ENCODE measurements at places on chromosomes 2 and 18. TPM values are rescaled to one million over a fixed set of nuclear protein-coding genes. Genes with fewer than 3 reads are reported as not detected.
A peak's percentile ranks its signal among the peaks of the same experiment; 100 is the strongest.

- H3K4me1 ChIP-seq, result peaks cover 17% of the 10 kb centered on the region
- H3K4me3 ChIP-seq, result peak overlapping the region; percentile 85
- H3K36me3 ChIP-seq, result peaks cover 11% of the 10 kb centered on the region
- DNase-seq, result no peak
- H3K27ac ChIP-seq, result peak overlapping the region; percentile 94
- H3K27me3 ChIP-seq, result no peaks in the 10 kb centered on the region
These were observed 723 bp upstream of the MBD1 start for GRCh38 chr18:50281972-50282520.

GRCh38 chr2:167678158-167678557 is 569.2 kb downstream of the STK39 start:
- no peaks in the 10 kb centered on the region for H3K36me3 ChIP-seq
- DNase-seq, result no peak
- no peak overlapping the region for H3K4me3 ChIP-seq

DNA sequence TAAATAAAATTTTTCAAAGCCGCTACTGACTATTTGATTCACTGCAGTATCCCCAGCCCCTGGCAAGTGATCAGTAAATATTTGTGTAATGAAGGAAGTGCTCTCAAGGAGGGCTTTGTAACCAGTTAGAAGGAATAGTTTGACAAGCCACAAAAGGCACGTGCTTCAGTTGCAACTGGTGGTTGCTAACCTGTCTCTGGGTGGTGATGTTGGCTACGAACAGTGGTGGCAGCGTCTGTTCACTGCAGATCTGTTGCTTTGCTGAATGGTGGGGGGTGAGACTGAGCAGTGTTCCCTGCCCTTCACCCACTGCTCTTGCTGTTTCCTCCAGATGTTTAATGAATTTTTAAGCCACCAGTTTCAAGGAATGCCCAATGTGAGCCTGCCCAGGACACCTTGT is 73.9 kb upstream of the SIX2 start:
- no peaks in the 10 kb centered on the region for H3K36me3 ChIP-seq
- no peak for DNase-seq
- no peak overlapping the region for H3K27ac ChIP-seq
- no peaks in the 10 kb centered on the region for H3K4me1 ChIP-seq
- no peak overlapping the region for H3K4me3 ChIP-seq

GRCh38 chr2:191247381-191248057 is 2.3 kb downstream of the MYO1B start:
- H3K4me1 ChIP-seq, result peaks cover 11% of the 10 kb centered on the region
- no peak overlapping the region for H3K27ac ChIP-seq
- DNase-seq, result no peak
- H3K36me3 ChIP-seq, result no peaks in the 10 kb centered on the region
- H3K4me3 ChIP-seq, result no peak overlapping the region
- H3K27me3 ChIP-seq, result no peaks in the 10 kb centered on the region

DNA sequence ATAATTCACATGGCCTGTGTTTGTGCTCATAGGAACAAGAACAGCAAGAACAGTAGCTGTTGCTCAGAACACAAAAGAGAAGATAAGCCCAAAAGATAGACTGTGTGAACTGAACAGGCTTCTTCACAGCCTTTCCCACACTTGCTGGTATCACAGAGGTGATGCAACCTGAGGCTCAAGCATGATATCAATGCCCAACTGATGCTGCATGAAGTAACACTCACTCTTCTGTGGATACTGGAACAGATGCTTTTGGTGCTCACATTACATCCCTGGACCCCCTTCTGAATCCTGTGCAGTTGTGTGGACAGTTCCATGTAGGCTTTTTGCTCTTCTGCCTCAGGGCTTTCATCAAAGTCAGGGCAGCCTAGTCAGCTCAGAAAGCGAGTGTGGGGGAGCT is 88.4 kb upstream of the RND3 start:
- H3K4me1 ChIP-seq, result no peaks in the 10 kb centered on the region
- H3K4me3 ChIP-seq, result no peak overlapping the region
- H3K27ac ChIP-seq, result no peak overlapping the region
- no peaks in the 10 kb centered on the region for H3K27me3 ChIP-seq

GRCh38 chr2:166454006-166454595 is 39.9 kb downstream of the SCN7A start:
- no peak overlapping the region for H3K4me3 ChIP-seq
- no peak for DNase-seq
- H3K27me3 ChIP-seq, result no peaks in the 10 kb centered on the region
- H3K4me1 ChIP-seq, result no peaks in the 10 kb centered on the region
- H3K27ac ChIP-seq, result no peak overlapping the region
- H3K36me3 ChIP-seq, result no peaks in the 10 kb centered on the region

DNA sequence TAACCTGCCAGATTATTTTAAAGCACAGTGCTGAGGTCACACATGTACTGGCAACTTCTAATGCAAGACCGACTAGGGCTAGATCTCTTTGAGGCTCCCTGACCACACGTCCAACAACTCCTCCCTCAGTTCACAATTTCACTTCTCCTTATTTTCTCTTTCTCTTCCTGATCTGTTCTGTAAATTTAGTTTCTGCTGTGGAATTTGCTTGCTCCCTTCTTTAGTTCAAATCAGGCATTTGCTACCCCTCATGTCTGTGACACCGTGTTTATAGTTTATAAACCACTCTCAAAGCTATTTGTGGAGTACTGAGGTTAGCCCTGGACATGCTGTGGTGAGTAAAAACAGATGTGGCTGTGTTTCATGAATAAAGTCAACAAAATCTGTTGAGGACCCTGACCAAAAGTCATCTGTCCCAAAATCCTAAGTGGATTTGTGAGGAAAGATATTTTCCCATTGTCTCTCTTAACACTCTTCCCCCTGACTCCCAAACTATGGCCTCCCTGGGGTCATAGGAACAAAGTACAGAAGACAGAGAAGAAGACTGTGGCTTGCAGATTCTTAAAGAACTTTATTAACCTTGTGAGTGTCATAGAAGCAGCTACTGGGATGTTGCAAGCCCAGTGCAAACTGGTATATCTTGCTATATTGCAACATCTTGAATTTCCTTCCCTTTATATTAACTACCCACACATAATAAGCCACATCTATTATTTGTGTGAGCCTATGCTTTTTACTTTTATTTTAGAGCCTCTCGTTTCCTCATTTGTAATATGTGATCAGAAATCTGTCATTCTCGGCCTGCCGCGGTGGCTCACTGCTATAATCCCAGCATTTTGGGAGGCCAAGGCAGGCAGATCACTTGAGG is 3.5 kb upstream of the NAGK start:
- peaks cover 17% of the 10 kb centered on the region for H3K4me1 ChIP-seq
- no peak for DNase-seq
- H3K36me3 ChIP-seq, result no peaks in the 10 kb centered on the region
- no peak overlapping the region for H3K27ac ChIP-seq

GRCh38 chr2:204842661-204843485 is 297.6 kb downstream of the PARD3B start:
- no peaks in the 10 kb centered on the region for H3K36me3 ChIP-seq
- H3K4me3 ChIP-seq, result no peak overlapping the region
- H3K27me3 ChIP-seq, result no peaks in the 10 kb centered on the region
- no peak overlapping the region for H3K27ac ChIP-seq
- peak; percentile 37 for DNase-seq

GRCh38 chr2:479490-480176 is 191.7 kb upstream of the ALKAL2 start:
- no peak overlapping the region for H3K27ac ChIP-seq
- no peaks in the 10 kb centered on the region for H3K36me3 ChIP-seq
- no peak overlapping the region for H3K4me3 ChIP-seq
- H3K27me3 ChIP-seq, result no peaks in the 10 kb centered on the region

TUBA4B gene
- total RNA-seq, result not detected

FAP gene
- 7.8 TPM for total RNA-seq

DUSP2 gene
- total RNA-seq, result 2.4 TPM

CLHC1 gene
- 32.1 TPM for total RNA-seq

AGXT gene
- total RNA-seq, result not detected

CDH19 gene
- 2.0 TPM for total RNA-seq

HSBP1L1 gene
- total RNA-seq, result 25.7 TPM
